ENCODE measurements at places on chromosomes 4 and X.

DNA sequence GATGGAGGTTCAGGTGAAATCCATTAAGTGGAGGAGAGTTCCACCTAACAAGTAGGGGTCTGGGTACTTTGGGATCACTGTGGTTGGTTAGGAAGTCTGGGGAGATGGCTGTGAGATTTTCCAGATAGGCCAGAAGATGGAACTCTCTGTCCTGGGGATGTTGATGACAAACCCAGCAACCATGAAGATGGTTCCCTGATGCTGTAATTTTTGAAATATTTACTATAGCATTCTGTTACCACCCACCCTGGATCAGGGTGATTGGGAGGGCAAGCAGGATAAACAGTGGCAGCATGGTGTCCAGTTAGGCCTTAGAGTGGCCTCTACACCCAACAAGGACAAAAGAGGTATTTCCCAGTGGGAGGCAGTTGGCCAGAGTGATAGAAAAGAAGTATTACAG lies 15.9 kb upstream of the NELFA start:
- DNase-seq, result no peak

- no peak for DNase-seq
Observed at GRCh38 chrX:12610079-12610478, 181.1 kb upstream of the PRPS2 start.

- no peak for DNase-seq
Observed at GRCh38 chr4:168751263-168752225, 254.7 kb downstream of the PALLD start.

DNA sequence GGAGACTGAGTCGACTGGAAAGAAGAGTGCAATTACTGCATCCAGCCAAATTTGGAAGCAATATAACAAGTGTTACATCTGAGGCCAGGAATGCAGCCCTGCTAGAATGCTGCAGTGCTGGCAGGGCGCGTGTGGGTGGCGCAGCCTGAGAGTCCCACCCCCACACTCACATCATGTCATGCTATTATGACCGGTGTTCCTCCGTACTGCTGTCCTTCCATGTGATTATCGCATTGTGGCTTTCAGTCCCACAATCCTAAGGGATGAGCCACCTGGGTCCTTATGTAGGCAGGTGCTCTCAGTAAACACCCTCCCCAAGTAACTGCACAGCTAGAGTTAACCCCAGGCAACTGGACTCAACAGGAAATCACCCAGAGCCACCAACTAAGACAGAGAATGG lies 122.6 kb upstream of the CPEB2 start:
- no peak for DNase-seq

- no peak for DNase-seq
Observed at GRCh38 chr4:51880016-51880915, 37.3 kb downstream of the DCUN1D4 start.

DNA sequence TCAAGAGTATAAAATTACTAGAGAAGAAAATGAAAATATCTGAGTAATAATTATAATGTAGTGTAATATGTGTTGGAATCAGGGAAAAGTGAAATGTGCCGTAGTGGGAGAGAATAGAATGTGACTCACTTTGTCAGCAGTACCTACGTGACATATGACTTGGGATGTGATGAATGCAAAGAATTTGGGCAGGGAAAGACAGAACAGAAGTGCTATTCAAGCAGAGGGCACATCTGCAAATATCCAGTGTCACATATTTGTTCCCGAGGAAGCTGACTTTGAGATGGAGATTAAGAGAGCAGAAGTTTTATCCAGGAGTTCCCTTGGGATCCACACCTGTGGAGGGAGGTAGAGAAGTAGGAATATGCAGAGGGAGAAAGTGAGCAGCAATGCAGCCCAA lies 69.3 kb upstream of the HS3ST1 start:
- no peak for DNase-seq

GRCh38 chr4:44145868-44146267 lies 302.7 kb downstream of the KCTD8 start:
- no peak for DNase-seq

GRCh38 chr4:141410839-141411238 lies 190.1 kb downstream of the ZNF330 start:
- DNase-seq, result no peak

DNA sequence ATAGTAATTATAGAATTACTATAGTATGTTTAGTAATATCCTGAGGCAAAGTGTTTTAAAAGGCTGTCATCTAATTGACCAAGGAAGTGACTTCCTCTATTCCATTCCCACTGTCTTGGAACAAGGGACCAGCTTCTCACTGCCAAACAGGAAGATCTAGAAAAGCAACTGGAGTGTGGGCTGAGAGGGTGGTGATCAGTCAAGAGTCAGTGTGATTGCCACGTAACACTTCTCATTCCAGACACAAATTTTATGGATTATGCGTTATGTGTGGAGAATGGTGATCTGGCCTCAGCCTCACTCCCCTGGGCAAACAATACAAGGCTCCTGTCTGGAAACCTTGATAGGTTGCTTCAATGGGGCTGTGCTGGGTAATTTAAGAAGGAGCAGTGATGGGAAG lies 60.0 kb downstream of the RRAGB start:
- no peak for DNase-seq

GRCh38 chrX:24479924-24480323 lies 14.8 kb downstream of the PDK3 start:
- peak; percentile 57 for DNase-seq

DNA sequence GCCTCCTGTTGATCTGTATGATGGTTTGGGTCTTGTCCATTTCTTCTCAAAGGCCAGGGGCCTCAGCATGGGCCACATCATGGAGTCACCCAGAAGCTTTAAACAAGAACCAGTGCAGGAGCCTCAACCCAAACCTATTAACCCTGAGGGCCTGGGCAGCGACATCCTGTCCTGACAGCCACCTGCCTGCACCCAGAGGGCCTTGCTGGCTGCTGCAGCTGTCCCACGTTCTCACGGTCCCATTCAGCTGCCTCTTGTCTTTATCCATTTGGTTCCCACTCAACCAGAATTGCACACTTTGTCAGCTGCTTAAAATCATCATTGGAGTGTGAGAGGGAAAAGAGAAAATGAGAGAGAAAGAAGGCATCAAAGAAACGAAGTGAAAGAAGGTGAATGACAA lies 21.6 kb downstream of the C4orf50 start:
- no peak for DNase-seq

GRCh38 chr4:7218686-7219085 lies 26.3 kb downstream of the SORCS2 start:
- no peak for DNase-seq

DNA sequence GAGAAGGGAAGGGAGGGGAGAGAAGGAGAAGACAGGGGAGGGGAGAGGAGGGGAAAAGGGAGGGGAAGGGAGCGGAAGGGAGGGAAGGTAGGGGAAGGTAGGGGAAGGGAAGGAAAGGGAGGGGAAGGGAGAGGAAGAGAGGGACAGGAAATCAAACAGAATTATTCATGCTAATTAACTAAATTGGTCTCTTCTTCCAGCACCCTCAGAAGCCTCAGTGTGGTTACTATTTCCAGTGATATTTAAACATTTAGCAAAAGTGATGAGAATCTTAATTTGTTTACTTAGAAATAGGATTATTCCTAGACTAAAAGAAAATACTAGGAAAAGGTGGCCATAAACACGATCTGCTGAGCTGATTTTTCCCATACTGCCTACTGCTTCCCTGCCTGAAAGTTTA lies 193.1 kb upstream of the CPEB2 start:
- no peak for DNase-seq

DNA sequence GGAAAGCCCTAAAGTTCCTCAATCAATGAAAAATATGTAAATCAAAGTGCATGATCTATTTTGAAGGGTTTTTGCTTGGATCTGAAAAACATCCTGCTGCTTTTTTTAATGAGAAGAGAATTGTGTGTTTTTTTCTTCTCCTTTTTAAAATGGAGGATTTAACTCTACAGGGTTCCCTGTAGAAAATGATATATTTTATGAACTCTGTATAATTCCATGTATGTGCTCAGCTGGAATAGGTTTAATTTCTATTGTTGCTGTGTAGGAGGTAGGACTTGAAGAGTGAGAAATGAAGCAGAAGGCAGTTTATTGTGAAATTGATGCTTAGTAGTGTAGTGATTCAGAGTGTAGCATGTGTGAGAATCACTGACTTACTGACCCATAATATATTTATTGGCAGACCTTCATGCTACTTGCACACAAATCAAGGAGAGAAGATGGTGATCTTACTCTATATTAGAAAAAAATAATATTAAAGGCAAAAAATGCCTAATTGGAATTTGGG lies 286.8 kb upstream of the FSTL5 start:
- no peak for DNase-seq

GRCh38 chr4:165784672-165785071 lies 88.4 kb upstream of the TLL1 start:
- no peak for DNase-seq

DNA sequence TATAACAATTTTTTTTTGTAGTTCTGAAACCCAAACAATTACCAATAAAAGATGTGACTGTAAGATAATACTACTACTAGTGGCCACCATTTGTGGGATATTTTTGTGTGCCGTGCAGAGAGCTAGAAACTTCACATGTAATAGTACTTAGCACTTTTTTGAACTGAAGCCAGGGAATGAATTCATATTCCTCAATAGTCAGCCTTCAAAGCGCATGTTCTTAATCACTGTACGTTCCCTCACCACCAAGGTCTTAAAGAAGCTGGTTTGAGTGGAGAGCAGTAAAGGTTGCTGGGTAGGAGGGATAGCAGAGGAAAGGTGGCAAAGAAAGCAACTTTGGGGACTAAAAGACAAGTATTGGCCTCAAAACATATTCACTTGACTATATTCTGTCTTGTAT lies 9.6 kb upstream of the RUFY3 start:
- DNase-seq, result no peak

DNA sequence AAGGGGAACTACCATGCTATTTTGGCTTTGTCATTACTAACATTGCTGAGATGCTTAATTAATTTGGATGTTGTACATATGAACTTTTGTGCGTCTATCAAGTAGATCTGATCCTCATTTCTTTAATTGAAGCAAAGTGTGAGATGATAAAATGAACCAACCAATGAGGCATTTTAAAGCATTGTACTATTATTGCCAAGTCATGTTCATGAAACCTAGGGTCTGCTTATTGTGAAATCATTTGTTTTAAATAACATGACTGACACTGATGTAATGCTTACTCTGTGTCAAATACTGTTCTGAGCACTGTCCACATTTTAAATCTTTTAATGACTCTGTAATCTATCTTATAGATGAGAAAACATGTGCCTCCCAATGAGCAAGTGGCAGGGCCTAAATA lies 57.7 kb downstream of the C4orf33 start:
- no peak for DNase-seq

- no peak for DNase-seq
Observed at GRCh38 chrX:133306316-133306715, 88.2 kb upstream of the TFDP3 start.

- no peak for DNase-seq
Observed at GRCh38 chrX:150573702-150574101, 5.3 kb downstream of the MTM1 start.

- no peak for DNase-seq
Observed at GRCh38 chr4:37895271-37895670, 4.4 kb downstream of the TBC1D1 start.

Measured in activated CD8-positive, alpha-beta memory T cell treated with anti-CD3 and anti-CD28 coated beads for 4 hours (primary cell).